ENCODE measurements at places on chromosomes 1 and 21. TPM values are rescaled to one million over a fixed set of nuclear protein-coding genes. Genes with fewer than 3 reads are reported as not detected.

The ILDR2 gene
- total RNA-seq: 0.64 TPM

The ATP5PO gene
- 99.9 TPM for total RNA-seq

The OR6N1 gene
- total RNA-seq: not detected

The ILF2 gene
- total RNA-seq: 302 TPM

The AHDC1 gene
- 9.5 TPM for total RNA-seq

The RASAL2 gene
- 26.2 TPM for total RNA-seq

The KANK4 gene
- total RNA-seq: not detected
